ENCODE measurements at places on chromosomes 6 and 20. TPM values are rescaled to one million over a fixed set of nuclear protein-coding genes. Genes with fewer than 3 reads are reported as not detected.

DNA sequence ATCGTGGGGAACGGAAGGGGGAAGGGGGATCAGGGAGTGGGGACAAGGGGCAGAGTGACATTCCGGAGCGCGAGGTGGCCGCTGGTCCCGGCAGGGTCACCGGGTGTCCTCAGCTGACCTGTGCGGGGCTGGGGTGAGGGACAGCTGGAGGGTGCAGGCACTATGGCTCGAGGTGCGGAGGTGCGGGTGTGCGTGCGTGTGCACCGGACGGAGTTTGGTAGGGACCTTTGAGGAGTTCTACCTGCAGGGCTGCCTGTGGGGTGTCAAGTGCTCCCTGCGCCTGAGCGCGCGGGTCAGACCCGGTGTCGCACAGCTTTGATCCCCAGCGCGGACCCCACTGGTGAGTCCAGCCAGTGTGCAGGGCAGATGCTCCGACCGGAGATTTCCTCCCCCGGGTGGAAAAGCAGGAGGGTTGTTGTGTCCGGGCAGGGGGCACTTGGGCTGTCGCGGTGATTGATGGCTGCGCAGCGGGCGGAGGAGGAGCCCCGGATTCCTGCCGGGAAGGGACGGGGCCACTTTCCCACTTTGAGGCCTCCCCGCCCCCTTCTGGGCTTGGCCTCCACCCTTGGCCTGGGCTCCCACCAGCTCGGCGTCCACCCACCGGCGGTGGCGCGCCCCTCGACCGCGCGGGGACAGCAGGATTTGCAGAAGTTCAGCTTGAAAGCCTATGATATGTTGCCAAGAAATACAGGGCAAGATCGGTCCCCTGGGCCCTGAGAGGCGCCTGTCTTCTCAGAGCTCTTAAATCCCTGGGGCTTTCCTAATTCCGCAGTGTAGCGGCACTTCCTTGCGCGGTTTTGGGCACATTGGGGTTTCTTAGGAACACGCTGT, 658 bp downstream of the RIN2 start:
- peak; percentile 31 for DNase-seq

DNA sequence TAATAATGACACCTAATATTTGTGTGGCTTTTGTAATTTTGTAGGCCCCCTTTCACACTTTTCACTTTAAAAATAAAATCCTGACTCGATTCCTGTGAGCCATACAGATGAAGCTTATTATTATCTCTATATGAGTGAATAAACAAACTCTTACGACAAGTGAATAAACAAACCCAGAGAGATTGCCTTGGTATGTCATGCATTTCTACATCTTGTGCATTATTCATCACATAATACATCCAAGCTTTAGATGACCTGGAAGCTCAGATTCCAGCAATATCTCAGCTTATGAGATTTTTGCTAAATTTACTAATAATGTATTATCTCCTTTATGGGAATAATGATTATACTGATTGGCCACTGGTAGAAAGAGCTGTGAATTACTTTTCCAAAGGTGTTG, 248.2 kb downstream of the TBX18 start:
- DNase-seq, result no peak

DNA sequence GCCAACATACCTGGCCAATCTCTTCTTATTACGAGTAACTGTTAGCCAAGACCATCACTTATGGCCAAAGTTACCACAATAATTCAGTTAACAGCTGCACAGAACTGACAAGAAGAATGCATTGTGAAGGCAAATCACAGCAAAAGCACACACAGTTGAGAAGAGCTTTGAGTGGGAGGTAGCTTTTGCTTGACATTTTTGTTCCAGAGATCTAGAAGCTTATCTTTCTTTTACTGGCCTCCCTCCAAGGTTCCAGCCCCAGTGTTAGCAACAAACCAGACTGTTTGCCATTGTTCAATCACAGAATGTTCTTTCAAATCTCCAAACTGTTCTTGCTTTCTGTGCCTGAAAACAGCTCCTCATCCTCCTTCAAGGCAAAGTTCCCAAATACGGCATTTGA, 35.9 kb upstream of the IRAK1BP1 start:
- peak; percentile 92 for DNase-seq

- DNase-seq, result no peak
Observed at GRCh38 chr6:90610301-90610750, 23.5 kb upstream of the MAP3K7 start.

DNA sequence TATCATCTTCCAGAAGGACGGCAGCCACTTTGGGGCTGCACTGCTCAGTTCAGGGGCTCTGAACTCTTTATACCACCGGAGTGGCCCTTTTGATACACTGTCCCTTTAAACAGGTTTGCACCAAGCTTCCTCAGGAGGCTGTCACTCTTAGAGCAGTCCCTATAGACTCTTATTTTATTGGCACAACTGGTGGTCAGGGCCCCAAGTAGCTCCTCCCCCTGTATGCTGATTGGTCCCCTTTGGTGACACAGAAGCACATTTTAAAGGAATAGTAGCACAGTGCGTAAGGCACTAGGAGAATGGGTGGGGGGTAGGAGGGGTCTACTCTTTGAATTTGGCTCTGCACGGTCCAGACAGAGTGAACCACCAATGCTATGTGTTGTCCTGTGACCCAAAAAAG, 122.6 kb upstream of the MLN start:
- peak; percentile 13 for DNase-seq

DNA sequence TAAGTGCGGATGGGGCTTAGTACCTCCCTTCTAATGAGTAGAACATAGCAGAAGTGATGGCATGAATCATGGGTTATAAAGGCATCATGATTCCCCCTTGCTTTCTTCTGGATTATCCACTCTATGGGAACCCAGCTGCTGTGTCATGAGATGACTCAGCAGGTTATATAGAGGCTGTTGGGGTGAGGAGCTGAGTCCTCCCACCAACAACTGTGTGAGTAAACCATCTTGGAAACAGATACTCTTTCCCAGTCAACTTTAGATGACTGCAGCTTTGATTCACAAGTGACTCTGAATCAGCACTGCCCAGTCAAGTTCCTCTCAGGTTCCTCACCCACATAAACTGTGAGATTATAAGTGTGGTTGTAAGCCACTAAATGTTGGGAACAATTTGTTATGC, 46.3 kb downstream of the FAM83B start:
- DNase-seq, result peak; percentile 63

DNA sequence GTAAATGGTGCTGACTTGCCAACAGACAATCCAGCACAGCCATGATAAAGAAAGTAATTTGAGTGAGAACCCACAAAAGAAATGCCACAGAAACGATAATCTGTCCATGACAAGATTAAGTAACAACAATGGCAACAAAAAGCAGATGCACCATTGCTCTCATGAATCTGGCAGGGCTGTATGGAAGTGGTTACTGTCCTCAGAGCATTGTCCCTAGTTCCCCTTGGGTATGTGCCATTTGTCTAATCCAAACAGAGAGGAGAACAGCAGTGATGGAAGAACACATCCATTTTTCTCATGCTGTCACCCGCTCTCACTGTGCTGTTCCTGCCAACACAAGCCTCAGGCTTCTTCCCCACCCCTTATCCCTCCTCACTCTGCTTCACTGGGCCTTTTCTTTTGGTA, 65.8 kb downstream of the REV3L start:
- DNase-seq, result peak; percentile 54

GRCh38 chr6:138682704-138683527, 90.7 kb upstream of the CCDC28A start:
- DNase-seq, result peak; percentile 85

GRCh38 chr6:85920782-85921181, 278.1 kb upstream of the SYNCRIP start:
- DNase-seq, result no peak

- no peak for DNase-seq
Observed at GRCh38 chr20:49635166-49635565, 67.2 kb upstream of the PTGIS start.

DNA sequence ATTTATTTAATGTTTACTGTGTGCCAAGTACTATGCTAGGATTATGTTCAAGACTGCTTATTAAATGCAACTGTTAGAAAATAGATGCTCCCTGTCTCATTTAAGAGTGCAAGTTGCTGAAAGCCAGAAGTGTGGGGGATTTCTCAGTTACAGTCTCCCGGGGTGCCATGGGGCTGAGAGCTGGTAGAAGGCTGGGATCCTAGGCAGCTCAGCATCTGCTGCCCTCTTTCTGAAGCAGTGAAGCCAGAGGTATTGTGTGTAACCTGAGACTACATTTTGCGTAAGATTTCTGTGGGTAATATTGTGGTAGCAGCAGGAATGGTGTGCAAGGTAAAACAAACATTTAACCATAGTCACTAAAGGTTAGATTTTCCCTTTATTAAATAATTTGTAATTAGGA, 120.6 kb downstream of the AKAP7 start:
- DNase-seq, result peak; percentile 29

- no peak for DNase-seq
Observed at GRCh38 chr20:35360033-35360432, 51.7 kb downstream of the UQCC1 start.

GRCh38 chr20:3854462-3854871, 7.8 kb downstream of the MAVS start:
- DNase-seq, result no peak

- no peak for DNase-seq
Observed at GRCh38 chr20:53652090-53652858, 58.6 kb upstream of the ZNF217 start.

DNA sequence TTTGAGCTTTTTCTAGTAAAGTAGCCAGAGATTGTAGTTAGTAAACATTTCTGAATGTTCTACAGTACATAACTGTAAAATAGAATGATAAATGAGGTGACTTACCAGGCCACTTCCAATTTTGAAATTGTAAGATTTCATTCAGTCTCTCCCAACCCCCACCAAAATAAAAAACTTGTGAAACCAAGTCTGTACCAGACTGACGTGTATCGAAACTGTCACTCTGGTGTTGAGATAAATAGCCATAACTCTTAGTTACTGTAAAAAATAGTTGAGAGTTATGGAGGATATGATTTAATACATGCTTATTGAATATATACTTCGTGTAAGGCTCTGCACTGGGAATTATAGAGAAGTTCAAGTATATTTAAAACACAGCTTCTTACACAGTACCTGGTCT, 455.7 kb downstream of the PLCB1 start:
- no peak for DNase-seq

DNA sequence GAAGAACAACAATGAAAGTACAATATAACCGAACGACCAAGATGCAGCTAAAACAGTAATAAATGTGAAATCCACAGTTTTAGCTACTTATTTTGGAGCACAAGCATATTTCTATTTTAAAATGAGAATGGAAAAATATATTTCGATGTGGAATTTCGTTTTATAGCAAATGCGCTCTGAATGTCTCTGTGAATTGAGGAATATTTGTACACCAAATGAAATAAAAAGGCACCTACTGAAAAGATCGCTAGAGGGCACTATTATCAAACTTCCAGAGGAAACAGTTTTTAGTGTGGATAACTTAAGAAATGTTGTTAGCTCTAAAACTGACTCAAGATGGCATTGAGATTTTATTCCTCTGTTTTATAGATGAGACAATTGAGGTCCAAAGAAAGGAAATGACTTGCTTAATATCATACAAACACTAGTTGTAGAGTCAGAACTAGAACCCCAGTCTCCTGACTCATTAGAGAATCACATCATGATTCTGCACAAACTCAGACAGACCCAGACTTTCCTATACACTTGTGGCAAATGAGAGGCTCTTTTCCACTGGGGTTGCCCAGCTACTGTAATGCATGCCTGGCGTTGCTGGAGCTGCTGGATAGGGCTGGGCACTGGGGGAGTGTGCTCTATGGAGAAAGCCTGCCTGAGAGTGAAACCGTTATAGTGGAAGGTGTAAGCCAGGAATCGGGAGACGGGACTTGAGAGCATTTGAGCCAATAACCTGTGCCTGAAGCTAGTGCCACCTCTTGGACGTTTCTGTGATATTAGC, 51.9 kb downstream of the GCLC start:
- peak; percentile 71 for DNase-seq

DNA sequence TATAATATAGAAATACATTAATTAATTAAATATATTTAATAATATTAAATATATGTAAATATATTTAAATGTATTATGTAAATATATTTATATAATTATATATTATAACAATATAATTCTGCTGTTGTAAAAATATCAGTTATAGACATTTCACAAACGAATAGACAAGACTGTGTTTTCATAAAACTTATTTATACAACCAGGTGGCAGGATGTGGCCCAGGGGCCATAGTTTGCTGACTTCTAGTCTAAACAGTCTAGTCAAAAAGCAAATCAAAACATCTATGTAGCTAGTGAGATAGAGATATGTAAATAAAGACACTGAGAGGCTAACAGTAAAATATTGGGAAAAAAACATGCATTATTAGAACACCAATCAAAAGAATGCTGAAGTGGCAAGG, 136.4 kb downstream of the TBXT start:
- DNase-seq, result no peak

DNA sequence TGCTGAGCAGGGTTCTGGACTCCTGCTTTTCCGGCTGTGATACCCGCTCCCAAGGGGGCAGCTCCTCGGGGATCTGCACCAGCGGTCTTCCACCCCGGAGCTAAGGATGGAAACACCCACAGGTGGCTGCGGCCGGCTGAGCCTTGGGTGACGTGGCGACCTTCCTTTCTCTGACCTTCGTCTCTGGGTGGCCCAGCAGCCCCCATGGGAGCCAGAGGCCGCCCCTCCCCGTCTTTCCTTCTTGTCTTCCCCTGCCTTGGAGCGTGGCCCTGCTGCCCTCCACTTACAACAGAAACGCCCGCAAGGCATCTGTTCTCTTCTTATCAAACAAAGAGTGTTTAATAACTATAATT, 405.7 kb downstream of the TAF4 start:
- no peak for DNase-seq

- DNase-seq, result no peak
Observed at GRCh38 chr6:158832026-158832425, 12.9 kb upstream of the EZR start.

DNA sequence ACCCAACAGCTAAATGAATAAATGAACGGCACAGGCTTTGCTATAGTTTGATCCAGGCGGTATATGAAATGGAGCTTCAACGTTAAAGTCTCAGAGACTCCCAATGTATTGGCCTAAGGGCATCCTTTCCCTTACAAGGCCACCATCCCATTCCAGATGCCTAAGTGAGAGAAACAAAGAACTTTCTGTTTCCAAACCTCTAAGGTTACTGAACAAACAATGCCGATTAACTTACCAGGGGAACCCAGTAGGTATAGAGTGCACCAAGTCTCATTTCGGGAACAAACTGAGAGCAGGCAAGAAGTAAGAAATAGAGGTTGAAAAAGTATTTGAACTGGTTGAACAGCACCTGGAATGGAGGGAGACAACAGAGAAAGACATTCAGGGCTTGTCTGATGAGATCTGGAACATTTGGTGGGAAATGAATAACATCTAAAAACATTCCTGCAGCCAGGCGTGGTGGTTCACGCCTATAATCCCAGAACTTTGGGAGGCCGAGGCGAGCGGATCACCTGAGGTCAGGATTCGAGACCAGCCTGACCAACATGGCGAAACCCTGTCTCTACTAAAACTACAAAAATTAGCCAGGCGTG, 42.5 kb downstream of the ATP9A start:
- DNase-seq, result no peak

- no peak for DNase-seq
Observed at GRCh38 chr6:166672624-166673206, 45.7 kb upstream of the RPS6KA2 start.

GRCh38 chr20:23161244-23161891, 75.2 kb upstream of the CD93 start:
- no peak for DNase-seq

The SHLD1 gene
- total RNA-seq, result 3.3 TPM

The RAET1E gene
- 1.5 TPM for total RNA-seq

The MEA1 gene
- total RNA-seq, result 60.9 TPM

The PNRC1 gene
- 65.1 TPM for total RNA-seq

The ENPP5 gene
- total RNA-seq, result 2.5 TPM

The OTOR gene
- not detected for total RNA-seq

The ABHD12 gene
- total RNA-seq, result 79.1 TPM

The NPBWR2 gene
- total RNA-seq, result not detected

The VPS52 gene
- 33.4 TPM for total RNA-seq

The ELOVL4 gene
- total RNA-seq, result 4.6 TPM

The SYNGAP1 gene
- total RNA-seq, result 7.3 TPM

The FRK gene
- 0.33 TPM for total RNA-seq
